ENCODE measurements at places on chromosomes 7 and 10. TPM values are rescaled to one million over a fixed set of nuclear protein-coding genes. Genes with fewer than 3 reads are reported as not detected.
A peak's percentile ranks its signal among the peaks of the same experiment; 100 is the strongest.

GRCh38 chr7:794671-795329 is 37.5 kb upstream of the SUN1 start:
- no peak for DNase-seq

DNA sequence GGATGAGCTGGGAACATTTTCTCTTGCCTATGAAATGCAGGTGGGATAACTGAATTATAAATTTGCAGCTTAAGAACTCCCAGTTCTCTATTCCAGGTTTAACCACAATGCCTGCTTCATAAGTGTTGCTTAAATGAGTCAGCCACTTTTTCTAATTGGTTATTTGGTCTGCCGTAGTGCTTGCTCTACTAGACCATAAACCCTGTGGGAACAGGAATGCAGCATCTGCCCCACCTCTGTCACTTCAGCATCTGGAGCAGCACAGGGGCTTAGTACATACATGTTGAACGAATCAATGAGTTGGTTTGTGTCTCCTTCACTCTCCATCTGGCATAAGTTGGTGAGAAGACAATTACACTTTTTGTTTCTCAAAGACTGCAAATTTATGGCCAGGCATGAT is 95.2 kb upstream of the PTER start:
- DNase-seq: no peak

DNA sequence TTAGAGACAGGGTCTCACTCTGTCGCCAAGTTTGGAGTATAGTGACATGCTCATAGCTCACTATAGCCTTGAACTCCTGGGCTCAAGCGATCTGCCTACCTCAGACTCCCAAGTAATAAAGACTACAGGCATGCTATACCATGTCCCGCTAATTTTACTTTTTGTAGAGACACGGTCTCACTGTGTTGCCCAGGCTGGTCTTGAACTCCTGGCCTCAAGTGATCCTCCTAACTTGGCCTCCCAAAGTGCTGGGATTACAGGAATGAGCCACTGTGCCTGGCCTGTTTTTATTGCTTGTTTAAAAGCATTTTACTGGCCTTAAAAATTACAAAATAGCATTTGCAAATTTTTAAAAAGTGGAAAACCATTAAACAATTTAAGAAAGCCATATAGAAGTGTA is 135.0 kb downstream of the JAZF1 start:
- no peak for DNase-seq

GRCh38 chr10:122587098-122587760 is 26.7 kb downstream of the DMBT1 start:
- DNase-seq: no peak

GRCh38 chr10:75127471-75127870 is 16.0 kb downstream of the SAMD8 start:
- DNase-seq: no peak

GRCh38 chr7:12722136-12722535 is 34.7 kb downstream of the ARL4A start:
- no peak for DNase-seq

DNA sequence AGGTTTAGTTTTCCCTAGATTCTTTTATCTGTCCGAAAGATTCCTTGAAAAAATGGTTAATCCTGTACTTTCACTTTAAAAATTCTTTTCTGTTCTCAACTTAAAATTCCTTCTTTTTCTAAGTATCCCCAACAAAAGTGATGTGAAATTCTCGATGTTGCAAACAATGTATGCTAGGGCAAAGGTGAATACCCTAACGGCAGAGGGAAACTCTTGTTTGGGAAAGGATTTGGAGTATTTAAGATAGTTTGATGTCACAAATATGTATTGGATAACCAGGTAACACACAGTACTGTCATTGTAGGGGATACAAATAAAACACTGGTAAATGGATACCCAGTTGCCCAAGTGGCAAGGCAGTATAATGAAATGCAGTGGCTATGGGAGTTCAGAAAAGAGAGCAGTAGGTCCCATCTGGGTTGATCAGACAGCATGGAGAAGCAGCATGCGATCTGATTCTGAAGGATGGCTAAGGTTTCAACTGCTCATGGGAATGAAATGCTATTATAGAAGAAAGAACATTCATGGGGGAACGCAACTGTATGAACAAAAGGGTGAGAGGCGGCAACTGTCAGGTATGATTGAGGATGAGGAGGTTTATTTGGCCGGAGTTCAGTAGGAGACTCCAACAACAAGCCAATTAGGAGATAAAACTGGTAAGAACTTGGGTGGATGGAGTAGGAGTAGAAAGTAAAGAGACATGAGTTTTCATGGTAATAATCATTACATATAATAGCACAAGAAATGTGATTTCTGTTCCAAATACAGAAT is 3.2 kb upstream of the EPC1 start:
- DNase-seq: no peak

DNA sequence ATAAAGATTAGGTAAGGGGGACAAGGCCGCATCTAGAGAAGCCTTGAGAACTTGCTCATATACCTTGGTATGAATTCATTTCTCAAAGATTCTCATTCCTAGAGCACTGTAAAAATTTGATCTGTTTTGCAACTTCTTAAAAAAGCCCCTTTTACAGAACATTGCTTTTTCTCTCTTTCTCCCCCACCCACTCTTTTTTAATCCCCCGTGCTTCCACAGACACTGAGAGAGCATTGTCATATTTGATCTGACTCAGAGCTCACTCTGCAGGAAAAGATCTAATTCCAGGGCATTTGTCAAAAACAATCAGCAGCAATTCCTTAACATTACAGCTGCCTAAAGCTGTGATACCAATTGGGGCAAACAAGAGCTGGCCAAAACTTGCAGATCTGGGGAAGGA is 92.0 kb downstream of the ARHGAP22 start:
- DNase-seq: no peak

- DNase-seq: no peak
Measured at GRCh38 chr7:29146888-29147609, 712 bp upstream of the CPVL start.

- no peak for DNase-seq
Measured at GRCh38 chr7:65978891-65979582, 3.0 kb downstream of the GUSB start.

- no peak for DNase-seq
Measured at GRCh38 chr10:85847085-85847484, 519.5 kb downstream of the GRID1 start.

GRCh38 chr10:131980761-131981428 is 828 bp downstream of the BNIP3 start:
- no peak for DNase-seq

DNA sequence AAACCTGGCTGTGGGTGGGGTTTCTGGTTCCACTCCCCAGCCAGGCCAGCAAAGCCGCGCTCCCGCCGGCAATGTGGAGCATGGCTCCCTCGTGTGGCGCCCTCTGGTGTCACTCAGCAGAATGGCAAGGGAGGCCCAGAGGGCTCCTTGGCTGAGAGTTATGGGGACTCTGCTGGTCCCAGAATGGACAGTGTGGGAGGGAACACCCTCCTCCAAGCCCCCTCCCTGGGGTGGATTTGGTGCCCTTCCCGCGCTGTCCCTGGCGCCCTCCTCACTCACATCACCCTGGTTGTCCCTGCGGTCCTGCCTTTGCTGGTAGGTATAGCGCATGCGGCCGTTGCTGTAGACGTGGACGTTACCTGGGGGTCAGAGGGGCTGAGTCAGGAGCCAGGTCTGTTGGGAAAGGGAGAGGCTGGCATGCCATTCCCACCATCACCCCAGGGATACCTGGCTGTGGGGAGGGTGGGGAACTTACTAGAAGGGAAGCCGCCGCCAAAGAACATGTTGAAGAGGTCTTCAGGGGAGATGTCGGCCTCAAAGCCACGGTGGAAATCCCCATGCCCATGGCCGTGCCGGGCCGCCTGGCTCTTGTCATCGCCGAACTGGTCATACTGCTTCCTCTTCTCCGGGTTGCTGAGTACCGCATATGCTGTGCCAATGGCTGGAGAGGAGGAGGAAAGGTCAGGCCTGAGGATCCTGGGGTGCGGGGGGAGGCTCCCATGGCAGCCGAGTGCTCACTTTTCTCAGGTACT is 14.0 kb downstream of the DNAJB12 start:
- DNase-seq: peak; percentile 83

DNA sequence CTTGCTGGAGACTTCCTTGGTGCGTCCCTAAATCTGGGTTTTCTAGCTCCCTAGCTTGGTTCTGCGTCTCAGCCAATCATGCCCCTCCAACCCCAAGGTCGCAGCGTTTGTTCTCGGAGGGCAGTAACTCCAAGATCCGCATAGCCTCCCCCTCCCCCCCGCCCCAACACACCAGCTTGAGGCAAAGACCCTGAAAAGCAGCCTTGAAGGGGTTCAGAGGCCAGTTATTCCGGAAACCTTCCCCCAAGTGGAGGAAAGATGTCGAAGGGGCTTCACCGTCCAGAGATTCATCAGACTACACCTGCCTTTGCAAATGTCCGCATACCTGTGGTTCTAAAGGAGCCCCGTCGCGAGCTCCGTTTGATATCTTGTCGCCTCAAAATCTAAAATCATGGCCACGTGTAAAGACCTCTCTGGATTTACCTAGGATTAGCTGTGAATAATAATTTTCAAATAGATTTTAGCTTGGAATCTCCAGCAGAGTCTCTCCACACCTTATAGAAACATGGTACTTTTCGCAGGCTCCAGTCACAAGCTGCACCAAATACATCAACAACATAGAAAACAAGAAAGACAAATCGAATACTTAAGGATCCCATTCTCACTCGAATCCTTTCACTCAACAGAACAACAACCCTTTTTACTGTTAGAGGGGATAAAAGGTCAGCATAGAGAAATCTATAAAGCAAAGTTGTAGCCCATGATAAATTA is 7.9 kb downstream of the DLX6 start:
- DNase-seq: no peak

- DNase-seq: no peak
Measured at GRCh38 chr10:78401624-78402367, 368.1 kb downstream of the RPS24 start.

DNA sequence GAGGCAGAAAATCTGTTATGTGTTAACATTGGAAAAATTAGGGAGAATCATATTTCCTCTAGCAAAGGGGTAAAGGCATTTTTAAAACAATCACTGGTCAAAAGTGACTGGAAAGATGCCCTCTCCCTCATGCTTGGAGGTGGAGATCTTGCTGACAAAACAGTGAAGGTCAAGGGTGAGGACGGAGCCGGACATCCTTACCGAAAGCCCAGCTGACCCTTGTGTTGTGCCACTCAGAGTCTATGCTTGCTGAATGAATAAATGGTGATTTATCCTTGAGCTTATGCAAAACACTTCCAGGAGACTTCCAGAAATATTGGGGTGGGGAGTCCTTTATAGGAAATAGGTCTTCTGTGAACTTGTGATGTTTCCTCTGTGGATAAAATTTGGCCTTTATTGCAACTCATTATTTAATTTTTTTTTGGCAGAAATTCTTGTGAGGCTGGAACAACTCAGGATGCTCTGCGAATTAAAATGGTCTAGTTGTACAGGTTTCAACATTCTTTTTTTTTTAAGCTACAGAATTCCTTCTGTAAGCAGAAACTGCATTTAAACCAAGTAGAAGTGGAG is 28.3 kb upstream of the ELMO1 start:
- DNase-seq: no peak

DNA sequence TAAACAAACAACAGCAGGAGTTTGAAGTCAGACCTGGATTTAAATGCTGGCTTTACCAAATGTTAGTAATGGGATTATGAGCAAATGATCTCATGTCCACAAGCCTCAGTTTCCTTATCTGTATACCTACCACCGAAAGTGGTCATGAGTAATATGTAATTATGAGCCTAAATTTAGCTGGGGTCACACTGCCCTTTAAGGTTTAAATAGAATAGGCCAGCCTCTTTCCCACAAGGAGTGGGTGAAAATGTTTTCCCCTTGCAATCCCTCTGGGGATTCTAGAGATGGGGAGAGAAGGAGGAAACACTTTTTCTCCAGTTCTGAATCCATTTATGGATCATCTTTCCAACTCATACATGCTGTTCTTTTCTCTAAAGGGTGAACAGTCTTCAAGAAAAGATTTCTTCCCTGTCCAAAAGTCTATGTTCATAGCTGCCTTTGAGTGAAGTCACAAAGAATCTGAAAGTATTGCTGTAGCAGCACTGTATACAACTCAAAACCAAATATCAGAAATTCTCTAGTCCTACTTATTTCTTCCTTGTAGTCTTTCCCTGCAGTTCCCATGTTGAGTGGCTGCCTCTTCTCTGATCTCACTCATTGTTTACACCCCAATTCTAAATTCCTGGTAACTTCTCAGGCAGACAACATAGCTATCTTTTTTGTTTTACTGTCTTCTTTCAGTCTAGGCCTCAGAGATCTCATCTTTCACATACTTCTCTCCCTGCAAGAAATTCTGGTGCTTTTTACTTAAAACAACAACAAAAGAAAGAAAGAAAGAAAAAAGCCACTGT is 7.4 kb upstream of the TSPAN12 start:
- no peak for DNase-seq

DNA sequence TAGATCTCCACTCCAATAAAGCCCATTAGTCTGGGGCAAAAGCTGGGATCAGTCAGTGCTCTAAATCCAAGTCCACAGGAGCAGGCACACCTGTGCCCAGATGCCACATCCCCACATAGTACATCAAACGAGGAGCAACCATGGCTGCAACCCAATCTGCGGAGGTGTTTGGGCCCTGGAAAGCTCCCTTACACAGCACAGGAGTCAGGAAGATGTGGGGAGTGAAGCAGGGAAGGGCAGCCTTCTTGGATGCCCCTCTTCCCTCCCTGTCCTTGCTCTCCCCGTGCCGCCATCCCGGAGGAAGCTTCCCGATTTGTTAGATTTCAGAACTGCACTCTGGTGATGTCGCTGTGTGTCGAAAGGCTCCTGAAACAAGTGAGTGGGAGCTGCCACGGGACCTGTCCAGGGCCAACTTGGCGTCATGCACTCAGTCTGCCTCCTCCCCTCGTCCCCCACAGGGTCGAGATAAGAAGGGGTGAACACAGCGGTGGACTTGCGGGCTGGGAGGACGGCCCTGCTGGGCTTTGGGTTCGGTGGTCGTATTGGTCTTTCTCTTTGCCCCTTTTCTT is 230.6 kb upstream of the GRB10 start:
- no peak for DNase-seq

DNA sequence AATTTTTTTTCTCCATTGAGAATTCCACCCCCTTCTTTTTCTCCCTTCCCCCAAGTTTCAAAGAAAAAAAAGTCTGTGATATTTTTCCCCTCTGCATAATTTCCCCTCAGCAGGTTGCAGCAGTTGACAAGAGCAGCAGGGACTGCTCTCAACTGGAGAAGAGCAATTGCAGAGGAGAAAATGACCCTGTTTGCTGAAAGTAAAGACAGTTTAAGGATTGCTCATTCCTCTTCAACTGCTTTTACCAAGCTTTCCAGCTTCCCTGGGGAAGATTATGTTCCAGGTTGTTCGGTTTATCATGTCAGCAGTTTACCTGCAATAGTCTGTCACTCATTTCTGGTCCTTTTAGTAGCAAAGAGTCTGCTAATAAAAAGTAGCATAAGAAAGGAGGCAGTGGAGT is 16.2 kb downstream of the AGK start:
- no peak for DNase-seq

The AKR1C3 gene
- total RNA-seq: 6.0 TPM

The HMX3 gene
- not detected for total RNA-seq

The C10orf71 gene
- total RNA-seq: not detected

The SLC29A4 gene
- 0.45 TPM for total RNA-seq

The R3HCC1L gene
- 18.3 TPM for total RNA-seq

The ASB4 gene
- total RNA-seq: not detected

The BTBD16 gene
- not detected for total RNA-seq

The DMBT1 gene
- 0.05 TPM for total RNA-seq

The SLC25A28 gene
- total RNA-seq: 66.7 TPM

The IFIT2 gene
- 14.8 TPM for total RNA-seq

The DOCK1 gene
- not detected for total RNA-seq

The RARRES2 gene
- total RNA-seq: not detected

The TPK1 gene
- total RNA-seq: 18.5 TPM

The PCDH15 gene
- total RNA-seq: not detected

The GPR15LG gene
- total RNA-seq: not detected

The BICC1 gene
- total RNA-seq: 0.08 TPM

The RP9 gene
- 11.5 TPM for total RNA-seq
